ENCODE measurements at places on chromosomes 13 and 19.

GRCh38 chr13:67015976-67016600, 214.0 kb downstream of the PCDH9 start:
- no peak for DNase-seq

DNA sequence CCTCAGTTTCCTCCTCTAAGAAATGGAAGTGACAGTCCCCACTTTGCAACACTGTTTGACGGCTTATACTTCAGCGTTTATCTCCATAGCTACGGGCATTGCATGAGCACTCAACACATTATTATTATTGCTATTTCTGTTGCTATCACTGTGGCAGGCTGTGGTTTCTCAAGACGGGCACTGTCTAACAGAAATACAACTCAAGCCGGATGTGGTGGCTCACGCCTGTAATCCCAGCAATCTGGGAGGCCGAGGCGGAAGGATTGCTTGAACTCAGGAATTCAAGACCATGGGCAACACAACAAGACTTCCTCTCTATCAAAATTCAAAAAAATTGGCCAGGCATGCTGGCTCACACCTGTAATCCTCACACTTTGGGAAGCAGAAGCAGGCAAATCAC, 4.9 kb upstream of the ZSWIM4 start:
- DNase-seq, result no peak

- no peak for DNase-seq
These were observed 9.4 kb upstream of the CACNG8 start for GRCh38 chr19:53953383-53953782.

GRCh38 chr19:34428549-34429285, 536 bp downstream of the UBA2 start:
- DNase-seq, result peak; percentile 69

DNA sequence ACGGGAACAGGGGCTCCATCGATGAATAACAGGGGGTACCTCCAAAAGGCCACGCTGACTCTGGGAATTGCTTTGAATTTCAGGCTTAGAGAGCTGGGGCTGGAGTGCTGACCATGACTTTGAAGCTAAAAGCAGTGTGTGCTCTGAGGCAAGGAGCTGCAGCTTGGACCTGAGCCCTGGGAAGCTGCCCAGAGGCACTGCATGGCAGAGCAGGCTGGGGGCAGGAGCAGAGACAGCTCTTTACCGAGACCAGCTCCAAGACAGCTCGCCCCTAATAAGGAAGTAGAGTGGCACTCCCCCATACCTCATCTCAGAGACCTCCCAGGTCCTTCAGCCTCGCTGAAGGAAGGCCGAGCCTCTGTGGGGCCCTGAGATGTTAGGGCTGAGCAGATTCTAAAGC, 200.2 kb downstream of the COL4A1 start:
- no peak for DNase-seq

Measured in large intestine (tissue), 12 donors.